Right renal cortex interstitium (tissue), 3 donors: ENCODE measurements at places on chromosomes 2 and 18. TPM values are rescaled to one million over a fixed set of nuclear protein-coding genes. Genes with fewer than 3 reads are reported as not detected.

DHRS9 gene
- polyA plus RNA-seq = 0.50 TPM

CRYGC gene
- polyA plus RNA-seq = not detected

GYPC gene
- polyA plus RNA-seq = 63.2 TPM

MAL gene
- polyA plus RNA-seq = 323 TPM
